ENCODE measurements at places on chromosomes 1 and 21.

GRCh38 chr1:239644604-239645003 lies 258.2 kb downstream of the CHRM3 start:
- DNase-seq: no peak

- no peak for DNase-seq
These were observed 95.2 kb downstream of the KIF14 start for GRCh38 chr1:200525090-200525987.

DNA sequence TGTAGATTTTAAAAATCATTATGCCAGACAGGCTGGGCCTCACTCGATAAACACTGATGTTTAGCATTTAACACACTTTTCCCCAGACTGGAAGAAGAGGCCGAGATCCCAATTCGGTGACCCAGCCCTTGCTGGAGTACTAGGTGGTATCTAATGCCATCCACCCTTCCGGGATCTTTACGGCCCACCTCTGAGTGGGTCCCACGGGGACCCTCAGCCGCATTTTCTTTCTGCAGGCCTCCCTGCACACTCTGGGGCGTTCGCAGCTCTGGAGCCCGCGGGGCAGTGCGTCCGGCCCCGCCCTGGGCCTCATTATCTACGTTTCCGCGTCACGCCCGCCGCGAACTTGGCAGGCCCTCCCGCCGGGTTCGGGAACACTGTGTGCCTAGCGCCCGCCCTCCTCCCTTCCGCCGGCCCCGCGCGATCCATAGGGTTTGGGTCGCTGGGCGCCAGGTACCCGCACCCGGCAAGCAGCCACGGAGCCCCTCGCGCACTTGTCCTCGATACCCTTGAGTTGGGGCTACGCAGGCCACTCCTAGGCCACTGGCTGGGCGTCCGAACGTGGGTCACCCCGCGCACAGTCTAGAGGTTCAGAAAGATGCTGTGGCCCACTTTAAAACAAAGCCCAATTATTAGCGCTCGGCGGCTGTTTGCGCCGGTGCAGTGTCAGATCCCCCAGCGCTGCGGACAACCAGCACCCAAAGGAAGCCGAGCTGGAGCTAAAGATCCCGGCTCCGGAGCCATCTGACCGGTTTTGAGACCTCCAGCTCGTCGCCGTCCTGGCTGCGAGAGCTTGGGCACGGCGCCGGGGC lies 950 bp upstream of the EVA1C start:
- DNase-seq: no peak

DNA sequence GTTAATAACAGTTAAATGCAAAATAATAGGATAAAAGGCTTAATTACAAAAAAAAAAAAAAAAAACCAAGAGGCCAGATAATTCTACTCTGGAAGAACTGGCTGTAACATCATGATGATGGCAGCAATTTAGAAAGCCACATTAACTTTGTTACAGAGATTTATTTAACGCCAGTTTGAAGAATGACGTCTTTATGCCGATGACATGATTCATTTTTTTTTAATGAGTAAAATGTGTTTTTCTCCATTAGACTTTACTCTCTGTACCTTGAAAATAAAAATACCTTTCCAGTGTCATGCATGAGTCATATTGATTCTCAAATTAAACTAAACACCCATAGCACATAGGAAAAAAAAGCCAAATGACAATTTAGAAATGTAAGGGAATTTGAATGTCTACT lies 226.1 kb downstream of the RGS7 start:
- no peak for DNase-seq

DNA sequence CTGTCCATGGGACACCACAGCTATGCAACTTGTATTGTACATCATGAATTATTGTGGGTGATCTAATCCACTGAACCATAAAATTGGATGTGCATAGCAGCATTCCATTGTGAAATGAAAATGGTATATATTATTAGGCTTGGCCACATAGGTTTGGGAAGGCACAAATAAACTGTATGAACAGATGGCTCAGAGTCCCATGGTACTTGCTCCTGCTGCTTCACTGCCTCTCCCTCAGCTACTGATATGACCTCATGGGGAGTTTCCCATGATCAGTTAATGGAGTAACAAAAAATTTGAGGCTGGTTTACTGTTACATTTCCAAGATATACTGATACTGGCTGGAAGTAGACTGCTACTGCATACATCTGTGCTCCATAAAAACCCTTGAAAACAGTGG lies 152.7 kb upstream of the NEGR1 start:
- DNase-seq: no peak

DNA sequence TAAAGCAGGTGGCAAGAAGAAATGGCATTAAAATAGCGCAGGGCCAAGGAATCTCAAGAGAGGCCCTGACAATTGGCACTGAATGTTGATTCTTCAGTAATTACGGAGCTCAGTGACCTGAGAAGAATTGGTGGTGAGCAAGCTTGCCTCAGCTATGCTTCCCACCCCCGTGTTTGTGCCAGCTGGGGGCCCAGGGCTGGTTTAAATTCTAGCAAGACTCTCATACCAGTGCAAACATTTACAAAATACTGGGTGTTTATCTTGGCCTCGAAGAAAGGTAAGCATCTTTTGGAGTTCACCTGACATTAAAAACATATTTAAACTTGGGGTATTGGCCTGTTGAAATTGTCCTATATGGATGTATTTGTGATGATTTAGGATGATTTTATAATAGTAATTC lies 296.7 kb upstream of the USP25 start:
- no peak for DNase-seq

- no peak for DNase-seq
These were observed 33.5 kb downstream of the EPHA10 start for GRCh38 chr1:37731312-37732019.

- no peak for DNase-seq
These were observed 1.5 kb upstream of the TINAGL1 start for GRCh38 chr1:31574749-31575368.

DNA sequence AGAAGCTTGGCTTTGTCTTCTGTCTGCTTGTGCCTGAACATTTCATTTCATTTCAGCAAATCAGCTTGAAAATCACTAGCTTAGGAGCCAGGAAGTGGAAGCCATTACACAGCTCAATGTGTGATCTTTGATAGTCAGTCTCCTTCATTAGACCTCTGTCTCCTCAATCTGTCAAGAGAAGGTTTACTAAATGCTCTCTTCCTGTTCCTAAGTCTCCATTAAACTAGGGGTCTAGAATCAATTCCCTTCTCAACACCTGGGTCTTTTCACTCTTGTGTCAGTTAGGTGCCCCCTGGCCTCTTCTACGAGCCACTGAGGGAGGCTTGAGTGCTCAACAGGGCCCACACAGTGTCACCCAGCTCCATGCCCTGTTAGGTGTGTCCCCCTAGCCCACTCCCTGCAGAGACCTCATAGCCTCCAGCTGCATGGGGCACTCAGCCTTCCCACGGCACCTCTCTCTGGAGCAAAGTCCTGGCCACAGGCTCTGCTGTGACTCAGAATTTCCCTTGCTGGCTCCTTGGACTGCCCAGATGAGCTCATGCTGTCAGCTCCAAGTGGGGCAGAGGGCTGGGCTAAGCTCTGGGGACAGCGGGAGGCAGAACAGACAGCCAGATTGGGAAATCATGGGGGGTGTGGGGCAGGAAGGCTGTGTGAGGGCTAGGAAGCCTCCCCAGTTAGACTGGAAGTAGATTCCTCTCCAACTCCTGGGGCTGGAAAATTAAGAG lies 115.7 kb upstream of the IPO9 start:
- DNase-seq: no peak

Measured in cerebellar nuclear complex (tissue), 1 donor.